ENCODE measurements at places on chromosomes 3 and 15. TPM values are rescaled to one million over a fixed set of nuclear protein-coding genes. Genes with fewer than 3 reads are reported as not detected.

GNAT1 gene
- total RNA-seq, result not detected

FSTL1 gene
- 233 TPM for total RNA-seq

SH2D7 gene
- not detected for total RNA-seq

- no peak for DNase-seq
Observed at GRCh38 chr3:48064292-48064829, 48.1 kb upstream of the MAP4 start.

GRCh38 chr15:58329781-58330671 lies 101.8 kb upstream of the LIPC start:
- peak; percentile 47 for DNase-seq

All from lower lobe of right lung (tissue), 2 donors.